Activated CD8-positive, alpha-beta memory T cell treated with anti-CD3 and anti-CD28 coated beads for 1 hour (primary cell): ENCODE measurements at places on chromosomes 7 and 10.

GRCh38 chr7:47698386-47698785 lies 116.5 kb upstream of the TNS3 start:
- no peak for DNase-seq

DNA sequence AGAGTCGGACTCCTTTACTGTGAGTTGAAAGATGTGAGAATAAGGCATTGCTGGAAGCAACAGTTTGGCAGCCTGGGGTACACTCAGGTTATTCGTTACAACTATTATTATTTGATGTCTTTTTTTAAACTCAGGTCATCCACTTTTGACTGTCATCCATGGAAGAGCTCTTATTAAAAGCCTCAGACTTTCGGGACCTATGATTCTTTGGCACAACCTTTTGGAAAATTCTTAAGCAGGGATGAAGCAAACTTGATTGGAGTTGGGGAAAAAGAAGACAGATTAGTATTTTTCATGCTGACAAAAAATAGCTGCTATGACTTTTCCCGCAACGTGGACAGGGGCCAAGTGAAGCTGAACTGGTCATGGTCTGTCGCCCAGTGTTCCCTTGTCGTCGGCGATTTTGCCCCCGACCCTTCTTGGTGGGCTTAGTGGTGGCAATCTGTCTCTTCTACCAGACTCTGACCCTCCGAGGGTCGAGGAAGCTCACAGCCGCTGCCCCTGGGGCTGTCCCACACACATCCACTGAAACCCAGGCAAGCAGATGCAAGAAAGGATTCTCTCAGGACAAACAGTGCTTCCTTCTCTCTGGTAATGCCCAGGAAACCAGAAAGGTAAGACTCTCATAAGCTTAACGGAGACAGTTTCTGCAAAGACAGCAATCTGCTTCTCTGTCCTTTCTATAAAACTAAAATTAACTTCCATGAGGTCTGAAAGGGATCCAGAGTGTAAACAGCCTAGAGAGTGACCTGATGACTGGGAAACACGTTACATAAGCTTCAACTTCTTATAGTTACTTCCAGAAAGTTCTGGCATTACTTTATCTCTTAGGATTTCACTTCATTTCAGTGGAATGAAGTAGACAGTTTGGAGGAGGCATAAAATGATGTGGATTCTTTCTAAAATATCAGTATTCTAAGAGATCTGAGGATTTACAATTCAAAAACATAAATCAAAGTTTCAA lies 1.0 kb downstream of the CPED1 start:
- DNase-seq = no peak

- no peak for DNase-seq
These were observed 497.0 kb upstream of the FOXK1 start for GRCh38 chr7:4185136-4185535.

DNA sequence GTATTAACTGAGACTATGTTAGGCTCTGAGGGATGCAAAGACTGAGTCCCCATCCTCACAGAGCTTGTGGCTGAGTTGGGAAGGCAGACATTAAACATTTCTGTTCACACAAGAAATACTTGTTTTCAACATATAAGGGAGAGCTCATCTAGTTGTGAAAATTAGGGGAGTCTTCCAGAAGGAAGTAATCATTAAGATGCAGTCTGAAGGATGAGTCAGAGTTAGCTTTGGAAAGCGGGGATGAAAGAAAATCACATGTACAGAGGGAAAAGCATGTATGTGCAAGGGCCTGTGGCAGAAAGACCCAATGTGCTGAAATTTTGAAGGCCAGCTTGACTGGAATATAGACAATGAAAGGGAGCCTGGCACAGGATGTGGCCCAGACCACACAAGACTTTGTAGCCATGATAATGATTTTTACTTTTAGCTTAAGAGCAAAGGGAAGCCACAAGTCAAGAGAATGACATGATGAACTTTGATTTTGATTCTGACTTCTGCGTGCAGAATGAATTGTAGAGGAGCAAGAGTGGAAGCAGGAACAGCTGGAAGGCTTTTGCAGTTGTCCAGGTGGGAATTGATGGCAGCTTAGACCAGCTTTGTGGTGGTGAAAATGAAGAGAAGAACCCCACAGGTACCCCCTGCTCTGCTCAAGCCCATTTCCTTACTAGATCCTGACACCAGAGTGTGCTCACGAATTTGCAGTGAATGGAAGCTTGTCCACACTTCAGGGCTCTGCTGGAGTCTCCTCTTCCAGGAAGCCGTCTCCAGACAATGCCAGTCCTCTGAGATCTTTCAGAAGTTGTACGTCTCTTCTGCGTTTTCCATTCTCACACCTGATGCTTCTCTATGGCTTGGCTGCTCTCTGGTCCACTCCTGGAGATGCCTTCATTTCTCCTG lies 115.6 kb downstream of the ATXN7L1 start:
- DNase-seq = no peak

DNA sequence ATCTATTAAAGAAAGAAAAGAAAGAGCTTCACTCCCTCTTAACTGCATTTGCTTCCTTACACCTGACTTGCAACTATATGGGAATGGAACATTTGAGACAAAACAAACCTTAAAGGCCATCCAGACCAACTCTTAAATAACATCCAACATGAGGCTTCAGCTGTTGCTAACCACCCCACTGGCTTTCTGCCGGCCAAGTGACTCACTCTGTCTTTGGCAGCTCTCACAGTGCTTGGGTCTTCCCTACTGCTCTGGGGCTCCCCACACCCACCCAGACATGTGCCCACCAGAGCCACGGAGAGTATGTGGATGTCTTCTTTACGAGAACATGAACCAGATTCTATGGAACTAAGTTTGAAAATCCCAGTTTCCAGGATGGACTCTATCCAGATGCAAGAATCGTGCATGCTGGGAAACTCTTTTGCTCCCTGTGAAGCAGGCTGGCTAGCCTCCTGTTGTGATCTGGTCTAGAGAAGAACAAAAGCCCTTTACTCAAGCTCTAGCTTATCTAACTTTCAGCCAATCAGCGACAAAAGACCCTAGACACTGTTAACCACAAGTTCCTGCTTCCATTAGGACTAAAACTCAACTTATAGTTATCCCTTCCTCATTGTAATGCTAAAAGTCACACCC lies 245.7 kb downstream of the TCERG1L start:
- no peak for DNase-seq

- no peak for DNase-seq
These were observed 50.1 kb downstream of the PFKP start for GRCh38 chr10:3117486-3117885.

DNA sequence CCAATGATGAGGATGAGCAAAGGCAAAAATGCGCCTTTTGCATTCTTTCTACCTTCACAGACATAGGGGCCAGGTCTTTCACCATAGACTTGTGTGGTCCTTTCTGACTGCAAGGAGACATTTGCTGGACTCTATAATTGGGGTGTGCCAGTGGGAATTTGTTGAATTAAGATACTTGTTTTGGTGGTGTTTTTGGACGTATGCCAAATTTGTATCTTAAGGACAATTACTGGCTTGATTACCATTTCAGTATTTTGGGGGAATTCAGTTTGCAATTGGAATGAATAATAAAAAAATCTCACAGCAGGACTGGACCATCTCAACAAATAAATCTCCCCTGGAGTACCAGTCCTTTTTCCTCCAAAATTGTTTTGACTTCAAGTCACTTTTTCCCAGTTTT lies 47.9 kb downstream of the SND1 start:
- no peak for DNase-seq

DNA sequence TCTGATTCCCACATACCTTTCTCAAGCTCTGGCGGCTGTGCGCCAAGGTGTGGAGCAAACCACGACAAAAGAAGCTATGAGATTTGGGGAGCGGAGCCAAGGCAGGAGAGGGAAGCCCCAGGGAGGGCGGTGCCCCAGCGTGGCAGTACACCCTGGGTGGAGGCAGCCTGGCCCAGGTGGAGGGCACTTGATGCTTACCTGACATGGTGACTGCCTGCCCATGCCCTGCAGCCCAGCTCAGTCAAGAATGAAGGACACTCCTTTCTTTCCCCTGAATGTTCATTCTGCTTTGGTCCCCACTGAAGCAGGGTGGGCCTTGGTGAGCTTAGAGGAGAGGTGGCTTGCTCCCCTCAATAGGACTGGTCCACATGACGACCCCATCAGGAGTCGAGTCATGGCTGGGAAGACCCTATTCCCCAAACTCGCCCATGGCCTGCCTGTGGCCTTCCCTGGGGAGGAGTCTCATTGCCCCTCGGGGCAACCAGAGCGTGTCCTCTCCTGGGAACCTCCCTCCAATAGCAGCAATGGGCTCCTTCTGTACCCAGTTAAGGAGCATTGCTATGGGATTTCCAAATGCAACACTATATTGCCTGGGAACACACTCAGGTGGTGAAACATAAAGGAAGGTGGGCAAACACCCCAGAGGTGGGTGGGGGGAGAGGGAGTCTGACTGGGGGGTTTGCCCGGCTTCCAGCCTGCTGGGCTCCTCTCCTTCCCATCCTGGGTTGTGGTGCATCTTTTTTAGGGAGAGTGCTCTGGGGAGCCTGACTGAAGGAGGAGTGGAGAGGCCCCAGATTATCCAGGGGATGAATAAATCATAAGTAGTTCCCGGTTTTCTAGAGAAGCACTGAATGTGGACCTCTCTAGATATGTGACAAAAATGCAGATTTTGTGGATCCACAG lies 22.7 kb downstream of the RAMP3 start:
- no peak for DNase-seq

- no peak for DNase-seq
These were observed 46.1 kb upstream of the EXOC6 start for GRCh38 chr10:92801978-92802872.

DNA sequence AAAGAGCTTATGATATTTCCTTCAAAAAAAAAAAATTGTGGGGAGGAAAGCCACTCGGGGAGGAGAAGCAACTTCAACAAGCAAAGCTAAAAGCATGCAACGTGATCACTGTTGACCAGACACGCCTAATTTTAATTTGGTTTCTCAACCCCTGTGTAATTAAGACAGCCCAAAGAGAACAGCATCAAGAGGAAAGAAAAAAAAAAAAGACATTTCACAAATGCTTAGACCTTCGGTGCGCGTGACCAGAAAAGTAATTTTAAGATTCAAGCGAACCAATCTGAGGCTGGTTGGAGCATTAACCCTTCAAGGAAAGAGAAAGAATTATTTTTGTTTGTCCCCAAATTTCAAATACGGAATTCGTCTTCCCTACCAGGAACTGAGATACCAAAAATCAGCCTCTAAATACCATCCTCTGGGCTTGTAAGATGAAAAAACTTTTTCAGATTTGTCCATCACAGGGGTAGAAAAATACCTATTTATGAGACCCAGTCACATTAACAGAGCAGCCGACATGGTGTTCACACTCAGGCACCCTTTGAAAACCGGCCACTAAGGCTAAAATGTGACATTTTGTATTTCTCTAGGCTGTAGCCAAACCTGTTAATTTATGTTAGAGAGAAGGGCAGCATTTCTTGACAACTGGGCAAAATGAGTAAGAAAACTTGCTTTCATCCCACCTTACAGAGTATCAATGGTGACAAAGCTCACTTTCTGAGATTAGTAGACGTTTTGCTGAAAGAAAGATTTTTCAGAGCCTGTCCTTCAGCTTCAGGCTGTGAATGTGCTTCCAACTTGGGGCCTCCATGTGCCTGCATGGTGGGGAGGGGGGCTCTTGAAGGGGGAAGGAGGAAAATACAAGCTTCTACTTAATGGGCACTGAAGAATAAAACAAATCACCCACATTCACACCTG lies 179.9 kb upstream of the KLF14 start:
- no peak for DNase-seq

GRCh38 chr7:135512135-135512887 lies 2.4 kb upstream of the CNOT4 start:
- DNase-seq = no peak

- DNase-seq = no peak
These were observed 227.0 kb upstream of the AOAH start for GRCh38 chr7:36951257-36951697.

- DNase-seq = peak; percentile 28
These were observed 1.2 kb downstream of the PIP4K2A start for GRCh38 chr10:22712956-22713852.

DNA sequence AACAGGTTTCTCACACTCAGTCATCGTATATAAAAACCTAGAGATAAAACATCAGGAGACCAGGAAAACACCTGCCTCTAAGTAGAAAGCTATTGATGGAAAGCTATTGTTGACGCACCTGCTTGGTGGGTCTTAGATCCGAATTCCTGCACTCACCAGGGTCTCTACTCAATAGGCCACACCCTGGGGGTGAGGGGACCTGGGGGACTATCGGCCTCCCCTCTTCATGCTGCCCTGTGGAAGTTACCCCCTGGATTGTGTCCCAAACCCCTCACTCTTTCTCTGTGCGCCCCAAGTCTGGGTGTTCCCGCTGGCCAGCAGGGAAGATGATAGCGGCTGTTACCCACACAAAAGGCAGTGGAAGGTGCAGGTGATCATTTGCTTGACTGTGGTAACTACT lies 313.0 kb downstream of the WDR37 start:
- no peak for DNase-seq

GRCh38 chr7:20458521-20458920 lies 127.8 kb downstream of the ITGB8 start:
- DNase-seq = no peak

DNA sequence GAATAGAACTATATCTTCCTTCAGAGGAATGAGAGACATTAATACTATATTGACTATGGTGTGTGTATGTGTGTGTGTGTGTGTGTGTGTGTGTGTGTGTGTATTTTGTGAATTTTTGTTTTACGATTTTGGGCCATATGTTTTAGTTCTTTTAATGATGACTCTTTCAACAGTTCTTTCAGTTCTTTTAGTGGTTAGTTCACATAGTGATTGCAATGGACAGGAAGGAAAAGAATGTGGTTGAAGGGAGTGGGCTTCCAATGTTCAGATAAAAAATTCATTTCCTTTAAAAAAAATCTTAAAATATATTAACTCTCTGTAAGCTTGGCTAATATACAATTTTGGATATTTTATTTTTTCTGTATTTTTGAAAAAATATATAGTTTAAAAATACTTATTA lies 315.7 kb upstream of the DGKB start:
- no peak for DNase-seq

GRCh38 chr10:102121739-102122372 lies 1.7 kb upstream of the LDB1 start:
- DNase-seq = no peak

DNA sequence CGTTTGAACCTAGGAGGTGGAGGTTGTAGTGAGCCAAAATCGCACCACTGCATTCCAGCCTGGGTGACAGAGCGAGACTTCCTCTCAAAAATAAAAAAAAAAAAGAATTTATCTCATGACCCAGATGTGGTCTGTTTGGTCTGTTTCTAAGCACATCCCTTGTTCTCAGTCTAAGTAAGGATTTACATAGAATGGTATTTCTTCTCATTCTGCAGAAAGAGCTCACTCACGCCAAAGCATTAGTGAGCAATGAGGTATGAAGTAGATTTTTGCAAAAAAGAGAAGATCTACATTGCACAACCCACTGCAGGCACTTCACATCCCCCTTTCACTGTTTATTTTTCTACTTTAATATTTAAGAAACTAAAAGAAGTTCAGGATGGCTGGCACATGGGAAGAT lies 76.5 kb upstream of the FGL2 start:
- DNase-seq = no peak

DNA sequence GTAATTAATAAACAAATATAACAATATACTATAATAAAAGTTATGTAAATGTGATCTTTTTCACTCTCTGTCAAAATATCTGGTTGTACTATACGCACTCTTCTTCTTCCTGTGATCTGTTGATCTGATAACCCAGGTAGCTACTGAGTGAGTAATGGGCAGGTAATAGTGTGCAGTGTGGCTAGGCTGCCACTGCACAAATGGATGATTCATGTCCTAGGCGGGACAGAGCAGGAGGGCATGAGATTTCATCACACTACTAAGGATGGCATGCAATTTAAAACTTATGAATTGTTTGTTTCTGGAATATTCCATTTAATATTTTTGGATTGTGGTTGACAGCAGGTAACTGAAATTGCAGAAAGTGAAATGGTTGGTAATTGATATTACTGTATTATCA lies 44.5 kb downstream of the TAS2R16 start:
- DNase-seq = no peak
